GM03348 (cell line): ENCODE measurements at places on chromosomes 11 and 22.

GRCh38 chr11:75031224-75031753 lies 42.6 kb downstream of the NEU3 start:
- DNase-seq = peak; percentile 76

DNA sequence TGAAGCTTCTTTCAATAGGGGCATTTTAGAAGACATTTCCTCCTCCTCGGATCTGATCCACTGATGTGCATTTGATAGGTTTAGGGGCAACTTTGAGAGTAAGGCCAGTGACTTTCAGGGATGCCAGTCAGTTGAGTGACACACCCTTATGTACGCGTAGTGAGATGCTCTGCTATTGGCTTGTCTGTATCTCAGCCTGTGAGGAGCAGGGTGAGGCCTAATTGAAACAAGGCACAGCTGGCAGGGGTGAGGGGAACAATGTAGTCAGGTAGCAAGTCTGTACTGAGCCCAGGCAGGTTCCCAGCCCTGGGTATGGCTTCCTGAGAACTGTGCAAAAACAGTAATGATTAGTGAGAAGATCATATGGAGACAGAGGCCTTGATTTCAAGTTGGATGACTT lies 61.5 kb downstream of the STIM1 start:
- no peak for DNase-seq

DNA sequence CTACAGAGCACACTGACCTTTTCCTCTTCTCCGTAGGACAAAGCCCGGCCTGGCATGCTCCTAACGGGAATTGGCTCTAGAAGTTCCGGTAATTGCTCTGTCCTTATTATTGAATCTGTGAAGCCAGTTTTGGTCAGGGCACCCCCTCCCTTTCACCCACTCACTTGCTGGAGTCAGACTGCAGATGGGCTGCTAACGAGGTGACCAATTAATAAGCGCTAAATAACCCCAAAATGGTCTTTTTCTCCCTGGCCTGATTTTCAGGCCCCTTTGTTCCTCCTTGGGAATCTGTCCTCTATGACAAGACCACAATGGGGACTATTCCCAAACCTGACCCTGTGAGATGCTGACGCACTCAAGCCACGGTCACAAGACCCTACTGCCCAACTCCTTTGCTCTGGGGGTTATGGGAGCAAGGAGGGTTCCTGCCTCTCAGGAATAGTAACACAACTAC lies 610.0 kb upstream of the CADM1 start:
- DNase-seq = no peak

DNA sequence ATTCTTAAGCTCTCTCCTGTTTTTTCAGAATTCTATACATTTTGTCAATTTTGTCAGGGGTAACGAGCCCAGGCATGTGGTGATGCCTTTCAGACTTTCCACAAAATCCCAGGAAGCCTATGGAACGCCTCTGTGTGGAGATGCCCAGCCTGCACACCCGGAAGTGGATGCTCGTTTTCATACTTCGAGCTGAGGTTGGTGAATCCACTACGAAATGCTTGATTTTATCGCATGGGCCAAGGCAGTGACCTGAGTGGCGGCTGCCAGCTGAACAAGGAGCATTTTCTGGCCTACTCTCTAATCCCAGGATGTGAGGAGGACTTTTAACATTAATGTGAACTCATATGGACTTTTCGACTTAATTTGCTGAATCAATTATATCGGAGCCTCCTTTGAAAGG lies 426.7 kb upstream of the B3GAT1 start:
- DNase-seq = no peak

DNA sequence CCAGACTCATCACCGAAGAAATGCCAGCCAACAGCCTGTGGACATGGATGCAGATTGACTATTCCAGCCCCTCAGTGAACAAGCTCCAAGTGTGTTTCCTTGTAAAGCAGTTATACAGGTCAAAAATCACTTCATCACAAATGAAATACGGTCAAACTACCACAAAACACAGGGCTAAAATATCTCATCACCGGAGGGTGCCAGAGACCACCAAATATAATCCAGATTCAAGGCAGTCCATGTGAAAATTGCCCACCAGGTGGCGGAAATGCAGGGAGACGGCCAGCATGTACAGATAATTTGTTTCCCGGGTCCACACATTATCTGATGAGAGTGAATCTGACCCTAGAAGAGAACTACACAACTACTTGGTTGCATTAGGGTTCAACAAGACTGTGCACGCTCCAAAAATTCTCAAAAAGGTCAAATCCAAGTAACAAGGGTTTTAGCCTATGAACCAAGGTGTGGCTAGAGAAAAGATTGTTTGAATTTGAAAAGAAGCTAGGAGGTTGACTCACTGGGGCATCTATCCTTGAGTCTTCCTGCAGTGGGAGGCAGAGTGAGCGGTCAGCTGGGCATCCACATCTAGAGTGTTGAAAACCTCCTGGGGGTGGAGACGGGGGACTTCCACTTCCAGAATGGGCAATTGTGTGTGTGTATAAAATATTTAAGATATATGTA lies 71.7 kb downstream of the IGLL5 start:
- DNase-seq = peak; percentile 72

GRCh38 chr11:1373536-1374214 lies 16.1 kb upstream of the BRSK2 start:
- no peak for DNase-seq

- no peak for DNase-seq
Observed at GRCh38 chr11:23078289-23078971, 218.2 kb upstream of the CCDC179 start.

GRCh38 chr22:48309115-48309705 lies 1518.5 kb downstream of the BRD1 start:
- DNase-seq = no peak

DNA sequence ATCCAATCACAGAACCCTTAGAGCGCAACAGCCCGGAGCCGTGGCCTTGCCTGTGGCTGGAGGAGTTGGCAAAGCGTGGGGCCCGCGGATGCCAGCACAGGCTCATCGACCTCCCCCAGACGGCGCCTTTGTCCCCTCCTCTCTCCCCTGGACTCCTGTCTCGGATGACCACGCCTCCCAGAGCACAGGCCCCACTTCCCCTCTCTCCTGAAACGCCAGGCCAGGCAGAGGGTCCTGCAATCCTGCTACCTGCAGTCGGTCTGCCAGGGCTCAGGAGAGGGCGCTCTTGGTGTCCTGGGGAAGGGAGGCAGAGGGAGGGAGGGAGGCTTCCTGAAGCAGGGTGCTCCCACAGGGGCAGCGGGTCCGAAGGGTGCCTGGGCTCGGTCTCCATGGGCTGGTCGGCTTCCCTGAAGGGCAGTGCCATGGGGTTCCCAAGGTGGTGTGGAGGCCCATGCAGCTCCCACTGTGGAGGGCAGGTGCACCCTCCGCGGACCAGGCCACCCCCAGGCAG lies 16.6 kb upstream of the TTLL12 start:
- no peak for DNase-seq

DNA sequence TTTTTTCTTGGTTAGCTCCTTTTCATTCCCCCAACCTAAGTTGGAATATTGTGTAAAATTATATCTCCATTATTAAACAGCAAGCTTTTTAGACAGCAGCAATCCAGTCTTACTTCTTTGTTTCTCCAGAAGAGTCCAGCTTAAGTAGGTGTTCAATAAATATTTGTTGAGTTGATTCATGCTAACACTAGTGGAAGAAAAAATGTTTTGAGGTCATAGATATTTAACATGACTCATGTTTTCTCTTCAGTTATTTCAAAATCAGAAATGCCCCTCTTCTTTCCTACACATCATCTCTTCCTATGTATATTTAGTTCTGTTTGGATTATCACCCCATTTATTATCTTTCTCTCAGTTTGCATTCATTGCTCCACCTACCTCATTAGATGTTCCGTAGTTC lies 20.3 kb downstream of the CCDC83 start:
- DNase-seq = peak; percentile 57

DNA sequence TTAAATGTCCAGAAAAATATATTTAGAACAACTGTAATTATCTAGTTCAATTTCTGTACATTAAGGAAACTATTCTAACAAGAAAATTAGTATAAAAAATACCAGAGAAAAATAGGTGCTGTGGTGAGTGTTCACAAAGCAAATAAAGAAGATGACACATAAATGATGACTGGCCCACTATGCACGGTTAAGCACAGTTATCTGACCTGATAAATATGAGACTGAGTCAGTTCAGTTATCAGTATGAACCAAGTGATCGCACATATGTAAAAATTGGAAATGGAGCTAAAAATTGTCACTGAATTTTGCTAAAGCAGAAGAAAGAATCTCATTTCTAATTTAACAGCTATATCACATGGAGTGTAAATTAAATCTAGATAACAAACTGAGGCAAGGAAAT lies 18.8 kb upstream of the MAML2 start:
- DNase-seq = no peak

- no peak for DNase-seq
Observed at GRCh38 chr22:27740202-27740748, 61.3 kb downstream of the MN1 start.

- DNase-seq = no peak
Observed at GRCh38 chr11:119759747-119760412, 30.9 kb upstream of the NECTIN1 start.

DNA sequence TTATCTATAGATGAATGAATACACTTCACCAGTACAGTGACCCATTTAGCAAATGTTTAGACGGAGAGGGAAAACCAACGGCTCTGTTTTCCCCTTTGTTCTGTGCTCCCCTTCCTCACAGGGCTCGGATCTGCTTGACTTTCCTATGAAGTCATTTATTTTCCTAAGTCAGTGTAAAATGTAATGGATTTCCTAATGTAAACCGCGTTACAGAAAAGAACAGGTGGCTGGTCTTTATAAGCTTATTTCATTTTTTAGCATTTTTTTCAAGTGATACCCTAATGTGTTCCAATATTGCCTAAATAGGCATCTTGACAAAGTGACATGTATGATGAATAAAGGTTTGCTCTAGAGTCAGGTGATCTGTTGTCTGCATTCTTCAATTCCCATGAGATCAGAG lies 207.5 kb downstream of the PGR start:
- DNase-seq = no peak

- DNase-seq = no peak
Observed at GRCh38 chr11:5833446-5833845, 8.3 kb downstream of the OR52E6 start.

GRCh38 chr11:57640068-57640800 lies 9.5 kb downstream of the YPEL4 start:
- DNase-seq = no peak

GRCh38 chr11:119352857-119353260 lies 6.4 kb upstream of the MFRP start:
- no peak for DNase-seq

- DNase-seq = peak; percentile 35
Observed at GRCh38 chr11:59172345-59173079, 580 bp downstream of the DTX4 start.

- peak; percentile 37 for DNase-seq
Observed at GRCh38 chr11:111635706-111636045, 33.4 kb downstream of the SIK2 start.

- no peak for DNase-seq
Observed at GRCh38 chr11:20894296-20894695, 224.9 kb downstream of the NELL1 start.

DNA sequence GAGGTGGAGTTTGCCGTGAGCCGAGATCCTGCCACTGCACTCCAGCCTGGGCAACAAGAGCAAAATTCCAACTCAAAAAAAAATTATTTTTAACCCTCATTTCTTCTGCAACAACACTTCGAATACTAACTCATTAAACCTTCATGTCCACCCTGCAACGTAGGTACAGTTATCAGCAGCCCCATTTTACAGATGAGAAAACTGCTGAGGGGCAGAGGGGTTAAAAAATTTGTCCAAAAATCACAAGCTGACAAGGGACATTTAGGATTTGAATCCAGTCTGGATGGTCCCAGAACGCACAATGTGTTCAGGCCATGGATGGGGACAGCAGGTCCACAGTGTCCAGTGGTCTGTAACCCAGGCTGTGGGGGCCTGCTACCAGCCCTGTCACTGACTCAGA lies 29.0 kb downstream of the RHOD start:
- DNase-seq = no peak

GRCh38 chr22:49997251-49997599 lies 15.3 kb downstream of the IL17REL start:
- no peak for DNase-seq

- DNase-seq = no peak
Observed at GRCh38 chr22:21032868-21033688, 717 bp upstream of the SLC7A4 start.

GRCh38 chr11:117011541-117011898 lies 86.7 kb downstream of the SIK3 start:
- no peak for DNase-seq

- DNase-seq = no peak
Observed at GRCh38 chr11:47111318-47111804, 65.3 kb downstream of the ARFGAP2 start.

DNA sequence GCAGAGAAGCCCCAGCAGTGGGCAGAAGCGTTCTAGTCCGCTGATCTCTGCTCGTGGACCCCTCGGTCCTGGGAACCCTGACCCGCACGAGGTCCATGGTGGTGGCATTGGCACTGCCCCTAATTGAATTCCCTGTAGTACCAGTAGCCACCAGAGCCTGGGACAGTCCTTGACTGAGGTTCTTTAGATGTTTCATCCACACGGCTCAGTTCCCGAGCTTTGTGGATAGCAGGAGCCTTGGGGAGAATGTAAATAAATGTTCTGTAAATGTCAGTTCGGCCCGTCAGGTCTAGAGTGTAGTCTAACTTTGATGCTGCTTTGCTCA lies 39.4 kb upstream of the SEPTIN5 start:
- DNase-seq = no peak

GRCh38 chr11:12905435-12905834 lies 103.7 kb upstream of the RASSF10 start:
- DNase-seq = no peak

- DNase-seq = no peak
Observed at GRCh38 chr11:95088946-95089619, 563 bp upstream of the ENDOD1 start.

DNA sequence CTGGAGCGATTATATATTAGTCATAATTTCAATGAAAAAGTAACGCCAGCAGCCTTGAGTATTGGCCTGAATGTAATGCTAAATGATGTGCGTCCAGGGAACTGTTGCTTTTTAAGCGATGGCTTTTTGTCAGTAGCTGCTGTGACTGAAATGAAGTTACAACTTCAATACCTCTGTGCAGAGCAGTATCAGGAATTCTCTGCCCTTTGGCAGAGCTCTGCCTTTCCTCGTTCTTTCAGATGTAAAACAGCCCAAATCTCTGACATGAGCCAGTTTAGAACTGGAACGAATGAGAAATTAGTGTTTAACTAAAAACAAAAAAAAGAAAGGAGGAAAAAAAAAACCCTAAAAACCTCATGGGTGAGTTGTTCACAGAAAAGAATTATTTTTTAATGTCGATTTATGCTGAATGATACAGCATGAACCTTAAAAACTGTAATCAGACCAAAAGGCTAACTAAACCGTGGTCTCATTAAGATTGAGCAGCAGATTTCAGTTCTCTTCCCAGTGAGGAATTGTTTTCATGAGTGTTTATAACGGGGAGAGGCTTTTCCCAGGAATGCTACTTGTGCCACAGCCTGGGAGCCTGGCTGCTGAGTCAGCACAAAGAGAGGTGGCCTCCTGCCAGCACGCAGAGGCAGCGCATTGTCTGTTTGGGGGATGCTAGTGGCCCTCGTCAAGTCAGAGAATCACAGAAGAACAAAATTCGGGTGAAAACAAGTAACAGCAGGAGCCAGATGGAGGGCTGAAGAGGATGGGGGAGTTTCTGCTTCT lies 146.2 kb upstream of the RASSF10 start:
- DNase-seq = peak; percentile 82

DNA sequence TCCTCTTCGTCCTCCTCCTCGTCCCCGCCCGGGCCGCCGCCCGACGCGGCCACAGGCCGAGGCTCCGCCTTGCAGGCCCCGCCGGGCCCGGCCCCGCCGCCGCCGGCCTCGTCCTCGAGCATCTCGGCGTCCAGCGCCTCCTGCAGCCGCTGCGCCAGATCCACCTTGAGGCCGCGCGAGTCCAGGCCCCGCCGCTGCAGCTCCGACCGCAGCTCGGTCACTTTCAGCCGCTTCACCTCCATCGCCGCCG lies 417 bp downstream of the HNRNPUL2 start:
- no peak for DNase-seq

- no peak for DNase-seq
Observed at GRCh38 chr11:61785837-61786402, 6.5 kb downstream of the TMEM258 start.
